ENCODE measurements at places on chromosomes 11 and 22. TPM values are rescaled to one million over a fixed set of nuclear protein-coding genes. Genes with fewer than 3 reads are reported as not detected.
A peak's percentile ranks its signal among the peaks of the same experiment; 100 is the strongest.

DNA sequence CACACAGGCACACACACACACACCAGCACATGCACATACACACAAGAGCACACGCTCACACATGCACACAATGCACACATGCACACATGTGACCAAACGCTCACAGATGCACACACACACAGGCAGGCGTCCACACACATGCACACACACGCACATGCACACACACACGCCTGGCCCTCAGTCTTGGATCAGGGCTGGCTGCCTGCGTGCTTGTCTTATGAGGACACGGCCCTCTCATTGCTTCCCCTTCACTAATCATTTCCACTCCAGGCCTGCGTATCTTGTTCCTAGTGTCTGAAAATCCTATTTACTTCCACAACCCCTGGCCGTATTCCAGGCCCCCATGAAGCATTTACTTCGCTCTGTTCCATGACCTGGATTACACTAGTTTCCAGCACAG, 740.5 kb downstream of the BRD1 start:
- no peak for DNase-seq

DNA sequence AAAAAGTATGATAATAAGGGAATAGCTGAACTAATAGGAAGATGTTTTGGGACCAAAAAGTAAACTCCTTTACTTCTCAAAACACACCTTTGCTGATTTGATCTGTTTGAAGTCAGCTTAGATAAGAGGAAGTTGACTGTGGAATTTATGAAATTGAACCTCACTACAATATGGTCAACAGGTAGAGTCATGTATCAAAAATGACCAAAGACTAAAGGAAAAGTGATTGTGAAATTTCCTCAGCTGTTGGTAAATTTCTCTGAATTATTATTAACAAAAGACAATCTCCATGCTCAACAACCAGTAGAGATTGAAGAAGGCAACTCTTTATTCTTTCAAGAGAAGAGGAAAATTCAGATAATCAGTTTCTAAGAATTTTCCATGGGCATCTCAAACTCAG, 826.5 kb downstream of the KCNA4 start:
- no peak for DNase-seq

GRCh38 chr22:49097966-49098365, 729.7 kb downstream of the BRD1 start:
- DNase-seq = no peak

GRCh38 chr22:18056161-18056666, 21.6 kb upstream of the PEX26 start:
- DNase-seq = peak; percentile 82

The PIK3IP1 gene
- 11.8 TPM for polyA plus RNA-seq

DNA sequence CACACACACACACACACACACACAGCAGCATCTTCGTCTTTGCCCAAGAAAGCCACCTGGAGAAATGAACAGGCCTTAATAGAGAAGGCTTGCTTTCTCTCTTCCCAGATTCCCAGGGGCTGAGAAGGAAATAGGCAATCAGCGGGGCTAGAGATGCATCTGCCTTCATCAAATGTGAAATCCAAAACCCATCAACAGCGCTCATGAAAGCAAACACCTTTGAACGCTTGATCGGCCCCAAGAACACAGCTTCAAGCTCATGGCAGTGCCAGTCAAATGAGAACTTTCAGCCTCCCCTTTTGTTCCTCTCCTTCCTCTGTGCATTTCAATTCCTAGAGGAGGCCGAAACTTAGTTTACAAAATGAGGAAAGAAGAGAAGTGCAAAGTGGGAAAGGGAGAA, 122.7 kb downstream of the EFCAB6 start:
- no peak for DNase-seq

The ZMAT5 gene
- 29.0 TPM for polyA plus RNA-seq

The WNT11 gene
- 0.25 TPM for polyA plus RNA-seq

GRCh38 chr22:39688186-39688785, 117.7 kb downstream of the CACNA1I start:
- no peak for DNase-seq

DNA sequence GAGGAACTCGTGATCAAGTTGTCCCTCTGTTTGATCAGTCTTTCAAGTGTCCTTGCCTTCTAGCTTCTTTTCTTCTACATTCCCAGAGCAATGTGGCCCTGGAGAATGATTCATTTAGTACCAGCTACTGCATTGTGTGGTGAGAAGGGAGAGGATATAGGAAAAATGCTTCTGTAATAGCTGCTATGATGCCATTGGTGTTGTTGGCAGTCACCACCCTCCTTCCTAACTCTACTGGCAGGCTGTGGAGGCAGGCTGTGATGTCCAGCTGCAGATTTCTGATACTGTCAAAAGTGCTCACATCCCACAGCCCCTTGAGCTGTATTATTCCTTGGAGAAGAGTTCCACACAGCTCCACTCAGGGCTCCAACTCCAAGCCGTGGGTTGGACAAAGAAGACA, 52.8 kb downstream of the ENDOD1 start:
- no peak for DNase-seq

The KAT5 gene
- polyA plus RNA-seq = 31.4 TPM

DNA sequence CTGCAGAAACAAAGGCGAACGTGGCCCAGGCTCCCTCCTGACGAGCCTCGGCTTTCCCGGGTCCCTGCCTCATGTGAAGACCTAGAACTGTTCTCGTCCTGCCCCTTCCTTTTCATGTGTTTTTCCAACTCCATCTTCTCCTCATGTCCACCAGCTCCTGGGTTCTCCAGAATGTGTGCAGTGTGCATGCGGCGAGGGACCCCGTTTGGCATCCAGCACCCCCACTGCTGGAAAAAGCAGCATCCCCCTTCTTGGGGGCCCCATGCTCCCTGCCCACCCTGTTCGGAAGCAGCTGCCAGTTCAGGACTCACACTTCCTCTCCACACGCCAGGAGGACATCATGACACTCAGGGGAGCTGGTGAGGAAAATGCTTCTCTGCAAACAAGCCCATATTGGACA, 313.5 kb downstream of the BRD1 start:
- no peak for DNase-seq

DNA sequence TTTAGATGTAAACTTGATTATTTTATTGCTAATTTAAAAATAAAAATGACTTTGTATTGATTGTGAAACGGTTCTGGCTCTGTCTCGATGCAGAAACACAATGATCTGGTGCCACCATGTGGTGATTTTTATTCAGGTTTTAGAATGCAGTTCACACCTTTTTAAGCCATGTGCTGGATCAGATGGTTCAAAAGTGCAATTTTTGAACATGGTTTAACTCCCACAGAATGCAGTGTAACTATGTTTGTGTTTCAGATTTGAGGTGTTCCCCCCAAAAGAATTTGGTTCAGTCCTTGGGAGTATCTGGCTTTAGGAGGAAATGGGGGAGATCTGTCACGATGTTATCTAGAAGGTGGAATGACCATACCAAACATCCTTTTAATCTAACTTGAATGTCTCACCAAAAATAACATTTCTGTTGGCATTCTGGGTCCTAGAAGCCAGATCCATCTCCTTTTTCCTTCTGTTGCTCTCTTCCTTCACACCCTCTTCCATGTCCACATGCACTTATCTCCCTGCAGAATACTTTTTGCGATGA, 7.9 kb downstream of the MRPL16 start:
- no peak for DNase-seq

- DNase-seq = peak; percentile 75
These were observed 75.2 kb downstream of the ADAMTS15 start for GRCh38 chr11:130523609-130524008.

DNA sequence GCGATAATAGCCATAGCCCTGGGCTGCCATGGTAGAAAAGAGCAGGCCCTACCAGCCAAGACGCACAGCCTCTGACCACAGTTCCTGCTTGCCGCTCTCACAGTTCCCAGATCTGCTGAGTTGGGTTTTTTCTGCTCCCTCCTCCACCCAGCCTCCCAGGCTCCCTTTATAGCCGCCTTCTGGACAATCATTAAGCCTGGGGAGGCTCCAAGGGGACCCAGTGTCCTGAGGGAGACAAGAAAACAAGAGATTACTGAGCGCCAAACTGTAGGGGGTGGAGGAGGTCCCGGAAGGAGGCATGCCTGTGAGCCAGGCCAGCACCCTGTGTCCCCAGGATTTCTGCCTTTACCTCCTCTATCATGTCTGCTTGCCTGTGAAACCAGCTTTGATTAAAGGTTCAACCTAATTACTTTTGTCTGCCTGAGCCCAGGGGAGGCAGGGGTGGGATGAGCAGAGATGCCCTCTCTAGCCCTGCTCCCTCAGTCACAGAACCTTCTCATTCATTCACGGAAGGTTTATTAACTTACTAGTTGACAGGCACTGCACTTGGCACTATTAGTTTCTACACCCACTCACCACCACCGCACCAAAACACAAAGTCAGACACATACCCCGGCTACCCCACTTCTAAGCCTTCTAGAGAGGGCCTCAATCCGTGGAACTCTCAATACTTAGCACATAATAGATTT, 1.2 kb downstream of the SLC37A4 start:
- no peak for DNase-seq

GRCh38 chr22:39946503-39947219, 13.5 kb upstream of the TMA7B start:
- DNase-seq = no peak

- no peak for DNase-seq
These were observed 8.0 kb downstream of the POU2AF1 start for GRCh38 chr11:111370902-111371578.

GRCh38 chr11:60777106-60777505, 8.0 kb upstream of the MS4A10 start:
- no peak for DNase-seq

- no peak for DNase-seq
These were observed 111.5 kb upstream of the ZBED5 start for GRCh38 chr11:10969387-10969786.

DNA sequence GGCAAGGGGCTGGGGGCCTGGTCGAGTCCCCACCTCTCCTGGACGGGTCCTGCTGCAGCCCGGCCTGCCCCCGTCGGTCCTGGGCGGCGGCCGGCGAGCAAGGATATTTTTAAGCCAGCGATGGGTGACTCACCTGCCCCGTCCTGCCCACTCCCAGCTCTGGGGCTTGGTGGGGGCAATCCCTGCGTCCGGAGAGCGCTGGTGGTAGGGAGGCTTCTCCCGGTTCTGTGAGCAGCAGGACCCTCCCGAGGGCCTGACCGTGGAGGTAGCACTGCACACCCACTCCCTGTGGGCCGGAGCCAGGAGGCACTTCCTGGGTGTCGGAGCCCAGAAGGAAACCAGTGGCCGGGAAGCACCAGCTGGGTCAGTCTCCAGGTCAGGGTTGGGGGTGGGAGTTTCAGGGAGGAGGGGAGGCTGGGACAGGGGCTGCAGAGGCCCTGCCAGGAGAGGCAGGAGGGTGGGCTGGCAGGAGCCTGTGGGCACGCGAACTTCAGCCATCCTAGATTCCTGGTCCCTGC, 467 bp downstream of the EPS8L2 start:
- DNase-seq = no peak

The TEX54 gene
- not detected for polyA plus RNA-seq

- no peak for DNase-seq
These were observed 23.1 kb upstream of the ANO5 start for GRCh38 chr11:22169833-22170232.

The SYT7 gene
- 0.01 TPM for polyA plus RNA-seq

DNA sequence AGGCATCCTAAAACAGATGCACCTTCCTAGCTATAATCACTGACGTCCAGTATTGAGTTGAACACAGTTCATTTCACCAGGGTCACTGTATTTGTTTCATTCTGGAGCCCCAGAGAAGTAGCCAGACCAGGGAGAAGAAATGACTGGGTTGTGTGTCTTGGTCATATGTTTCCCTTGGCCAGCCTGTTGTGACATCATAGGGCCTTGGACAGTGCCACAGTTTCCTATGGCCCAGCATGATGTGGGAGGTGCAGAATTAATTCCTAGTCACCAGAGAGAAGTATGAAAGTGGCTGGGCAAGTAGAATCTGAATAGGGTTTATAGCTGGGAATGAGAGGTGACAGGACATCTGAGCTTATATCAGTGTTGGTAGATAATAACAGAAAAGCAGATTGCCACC, 84.0 kb upstream of the ZBED5 start:
- DNase-seq = no peak

DNA sequence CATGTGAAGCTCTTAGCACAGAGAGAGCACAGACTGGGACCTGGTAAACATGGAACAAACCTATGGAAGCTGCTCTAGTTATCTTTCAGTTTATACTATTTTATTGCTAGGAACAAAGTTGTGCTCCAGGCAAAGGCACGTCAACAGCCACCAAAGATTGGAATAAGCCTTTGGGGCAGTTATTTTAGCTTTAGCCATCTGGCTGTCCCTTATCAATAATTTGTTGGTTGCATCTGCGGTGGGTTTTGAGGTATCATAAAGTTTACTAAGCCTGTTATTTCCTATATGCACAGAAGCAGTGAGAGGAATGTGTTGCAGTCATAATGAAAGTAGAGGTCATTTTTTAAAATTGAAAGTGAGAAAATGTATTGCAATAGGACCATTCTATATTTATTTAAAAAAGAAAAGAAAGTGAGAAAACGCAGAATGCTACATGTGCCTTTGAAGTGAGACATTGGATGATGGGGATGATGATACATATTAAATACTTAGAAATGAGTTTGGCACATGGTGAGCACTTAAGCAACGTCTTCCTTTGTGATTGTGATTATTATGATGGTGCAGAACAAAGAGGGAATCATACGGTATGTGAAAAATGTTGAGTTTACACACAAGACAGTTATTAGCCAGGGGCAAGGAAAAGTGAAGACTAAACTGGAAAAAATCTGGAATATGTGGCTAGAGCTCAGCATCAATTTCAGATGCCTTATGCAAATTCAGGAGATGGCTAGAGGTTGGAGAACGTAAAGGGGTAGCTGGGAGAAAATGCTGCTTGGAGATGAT, 58.3 kb downstream of the PRR5L start:
- peak; percentile 92 for DNase-seq

- DNase-seq = no peak
These were observed 176.9 kb downstream of the GRIA4 start for GRCh38 chr11:105786741-105787140.

GRCh38 chr22:31897842-31898805, 46.2 kb upstream of the YWHAH start:
- DNase-seq = no peak

The CRACR2B gene
- 0.18 TPM for polyA plus RNA-seq

DNA sequence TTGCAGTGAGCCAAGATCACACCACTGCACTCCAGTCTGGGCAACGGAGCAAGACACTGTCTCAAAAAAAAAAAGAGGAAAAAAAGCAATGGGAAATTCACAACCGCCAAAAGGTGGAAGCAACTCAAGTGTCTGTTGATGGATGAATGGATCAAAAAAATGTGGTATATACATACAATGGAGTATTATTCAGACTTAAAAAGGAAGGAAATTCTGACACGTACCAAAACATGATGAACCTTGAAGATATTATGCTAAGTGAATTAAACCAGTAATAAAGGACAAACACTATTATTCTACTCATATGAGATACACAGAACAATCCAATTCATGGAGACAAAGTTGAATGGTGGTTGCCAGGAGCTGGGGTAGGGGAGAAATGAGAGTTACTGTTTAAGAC, 40.9 kb downstream of the FAM168A start:
- DNase-seq = no peak

The SCGB1D2 gene
- polyA plus RNA-seq = not detected

The RASL10A gene
- polyA plus RNA-seq = not detected

The NFAM1 gene
- not detected for polyA plus RNA-seq

- DNase-seq = no peak
These were observed 8.5 kb downstream of the SIK3 start for GRCh38 chr11:117089685-117090084.

The TMEM86A gene
- 0.71 TPM for polyA plus RNA-seq

The OR8D4 gene
- not detected for polyA plus RNA-seq

GRCh38 chr11:6385046-6385777, 5.1 kb upstream of the SMPD1 start:
- DNase-seq = no peak

The NOX4 gene
- polyA plus RNA-seq = 7.0 TPM

The NXPE4 gene
- polyA plus RNA-seq = not detected
